ENCODE measurements at places on chromosomes 4 and X.

DNA sequence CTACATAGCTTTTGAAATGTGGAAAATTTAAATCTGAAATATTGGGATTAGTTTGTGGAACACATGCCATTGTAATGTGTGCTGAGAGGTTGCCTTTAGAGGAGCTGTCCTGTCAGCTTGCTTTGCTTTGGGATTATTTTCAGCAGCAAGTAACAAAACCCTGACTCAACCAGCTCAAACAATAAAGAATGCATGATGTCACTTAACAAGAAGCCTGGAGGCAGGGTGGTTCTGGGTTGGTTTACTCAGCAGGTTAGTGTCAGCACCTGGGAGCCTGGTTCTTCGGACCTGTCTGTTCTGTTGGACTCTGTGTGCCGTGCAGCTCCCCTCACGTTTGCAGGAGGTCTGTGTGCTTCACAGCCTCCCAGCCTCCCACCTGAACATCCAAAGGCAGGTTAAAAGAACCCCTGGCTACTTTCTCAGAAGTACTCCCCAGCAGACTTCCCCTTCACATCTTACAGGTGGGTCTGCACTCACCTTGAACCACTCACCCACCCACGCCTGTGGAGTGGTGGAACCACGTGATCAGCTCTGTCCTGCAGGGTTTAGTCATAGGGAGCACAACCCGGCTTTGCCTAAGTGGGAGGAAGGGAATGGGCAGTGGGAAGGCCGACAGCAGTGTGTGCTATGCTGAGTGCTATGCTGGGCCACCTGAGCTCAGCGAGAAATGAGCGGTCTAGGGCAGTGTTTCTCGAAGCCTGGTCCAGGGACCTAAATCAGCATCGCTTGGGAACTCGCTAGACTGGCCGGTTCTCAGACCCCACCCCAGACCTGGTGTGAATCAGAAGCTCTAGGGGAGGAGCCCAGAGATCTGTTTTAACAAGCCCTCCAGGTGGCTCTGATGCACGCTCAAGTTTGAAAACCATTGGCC, 20.4 kb downstream of the TMEM131L start:
- DNase-seq = no peak

GRCh38 chr4:80790152-80790551, 240.4 kb upstream of the BMP3 start:
- DNase-seq = no peak

DNA sequence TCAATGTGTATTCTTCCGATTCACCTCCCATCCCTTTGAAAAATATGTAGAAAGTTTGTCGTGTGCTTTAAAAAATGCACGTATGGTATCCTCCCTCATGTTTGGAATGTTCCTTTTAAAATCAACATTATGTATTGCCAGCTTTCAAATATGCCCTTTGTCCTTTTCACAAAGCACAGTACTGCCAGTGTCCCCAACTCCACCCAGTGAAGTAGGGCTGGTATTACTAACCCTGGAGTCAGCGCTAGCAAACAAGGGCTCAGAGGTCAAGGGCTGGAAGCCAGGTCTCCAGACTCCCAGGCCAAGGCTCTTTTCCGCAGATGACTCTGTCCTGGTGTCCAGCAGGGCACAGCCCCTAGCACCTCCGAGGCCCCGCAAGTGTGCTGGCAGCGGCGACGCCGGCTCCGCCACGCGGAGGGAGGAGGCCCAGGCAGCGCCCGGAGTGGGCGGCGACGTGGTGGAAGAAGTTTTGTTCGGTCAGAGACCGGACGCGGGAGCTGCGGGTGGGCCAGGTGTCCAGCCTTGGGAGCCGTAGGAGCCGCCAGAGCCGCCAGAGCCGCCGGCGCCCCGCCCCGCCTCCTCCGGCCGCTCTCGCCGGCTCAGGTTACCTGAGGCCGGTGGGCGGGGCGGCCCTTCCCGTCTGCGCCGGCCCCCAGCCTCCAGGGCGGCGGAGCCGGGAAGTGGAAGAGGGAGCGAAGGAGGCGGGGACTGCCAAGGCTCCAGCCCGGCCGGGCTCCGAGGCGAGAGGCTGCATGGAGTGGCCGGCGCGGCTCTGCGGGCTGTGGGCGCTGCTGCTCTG, at the start of gene IL13RA1:
IL13RA1 (plus strand) TSS at position 720 of the 799 bp plus-strand sequence; CDS start at position 753, 33 bp downstream.
- no peak for DNase-seq

DNA sequence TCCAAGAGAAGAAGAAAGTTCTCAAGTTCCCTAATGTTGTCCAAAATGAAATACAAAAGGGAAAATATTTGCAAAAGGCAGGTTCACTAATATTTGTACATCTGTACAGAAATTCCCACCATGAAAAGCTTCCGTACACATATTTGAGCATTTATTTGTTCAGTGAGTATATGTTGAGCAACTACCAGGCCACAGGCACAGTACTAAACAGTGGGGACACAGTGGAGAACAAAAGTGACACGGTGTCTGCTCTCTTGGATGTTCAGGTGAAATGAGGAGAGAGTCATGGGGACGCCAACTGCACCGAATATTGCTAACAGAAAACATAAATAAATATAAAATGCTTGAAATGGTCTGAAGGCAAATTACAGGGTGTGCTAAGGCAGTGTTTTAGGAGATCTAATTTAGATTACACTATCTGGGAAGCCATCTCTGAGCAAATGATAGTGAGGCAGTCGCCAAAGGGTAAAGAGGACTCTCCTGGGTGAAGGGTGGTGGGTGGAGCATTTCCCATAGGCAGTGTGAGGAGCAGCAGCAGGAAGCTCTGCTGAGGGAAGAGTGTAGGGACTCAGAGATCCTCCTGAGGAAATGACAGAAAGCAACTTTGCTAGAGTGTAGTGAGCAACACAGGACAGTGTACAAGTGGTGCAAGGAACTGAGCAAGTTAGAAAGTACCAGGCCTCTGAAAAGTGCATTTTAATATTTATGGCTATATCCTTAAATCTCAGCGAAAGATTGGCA, 375.2 kb downstream of the GALNTL6 start:
- DNase-seq = no peak

- no peak for DNase-seq
These were observed 19.9 kb downstream of the CLDN2 start for GRCh38 chrX:106940068-106940467.

- DNase-seq = no peak
These were observed 201.0 kb downstream of the PAPSS1 start for GRCh38 chr4:107519053-107519452.

DNA sequence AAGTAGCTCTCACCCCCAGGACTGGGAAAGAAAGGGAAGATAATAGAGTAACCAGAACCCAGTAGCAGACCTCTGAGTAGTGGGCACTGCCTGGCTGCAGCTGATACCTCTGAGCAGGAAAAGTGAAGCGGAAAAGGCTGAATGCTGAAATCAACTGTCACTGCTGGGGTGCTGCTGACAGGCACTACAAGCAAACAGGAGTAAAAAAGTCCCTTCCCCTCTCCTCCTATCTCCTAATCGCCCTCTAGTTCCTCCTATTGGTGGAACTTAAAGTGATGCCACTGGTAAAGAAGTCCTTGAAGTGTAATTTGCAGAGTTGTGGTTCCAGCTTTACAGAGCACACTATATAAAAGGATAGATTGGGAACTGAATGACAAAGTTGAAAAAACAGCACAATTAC, 32.8 kb upstream of the GLRB start:
- no peak for DNase-seq

- DNase-seq = no peak
These were observed 148.8 kb downstream of the CCNG2 start for GRCh38 chr4:77305766-77306165.

- DNase-seq = no peak
These were observed 285.1 kb downstream of the FRMPD4 start for GRCh38 chrX:12423346-12423745.

GRCh38 chrX:70908541-70908940, at the start of gene TEX11:
Gene TEX11 (minus strand): TSS chrX:70908711. CDS start chrX:70907789, 922 bp downstream.
- no peak for DNase-seq

DNA sequence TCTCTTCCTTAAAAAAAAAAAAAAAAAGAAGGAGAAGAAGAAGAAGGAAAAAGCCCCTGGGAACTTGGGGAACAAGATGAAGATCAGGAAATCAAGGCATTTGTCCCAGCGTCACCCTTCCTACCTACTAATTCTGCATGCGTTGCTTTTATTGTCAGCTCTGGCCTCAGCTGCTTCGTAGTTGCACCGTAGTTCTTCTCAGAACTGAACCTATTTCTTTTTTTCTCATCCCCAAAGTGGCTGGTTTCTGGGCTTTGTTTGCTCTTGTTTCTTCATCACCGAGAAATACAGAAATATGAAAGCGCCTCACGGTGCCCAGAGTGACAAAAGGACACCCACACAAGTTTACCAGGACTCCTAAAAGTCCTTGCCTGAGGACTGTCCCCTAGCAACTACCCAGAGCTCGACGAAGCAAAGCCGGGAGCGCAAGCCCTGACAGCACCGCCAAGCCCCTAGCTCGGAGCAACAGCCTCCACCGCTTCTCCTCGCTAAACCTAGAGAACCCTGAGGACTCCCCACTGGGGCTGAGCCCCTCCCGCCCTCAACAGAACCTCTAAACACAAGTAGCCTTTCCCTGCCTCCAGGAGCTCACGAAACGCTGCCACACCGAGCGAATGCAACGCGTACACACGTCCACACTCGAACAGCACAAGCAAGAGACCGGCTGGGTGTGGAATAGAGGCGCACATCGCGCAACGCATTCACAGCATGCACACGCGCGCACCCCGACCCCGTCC, 710 bp downstream of the PRKG2 start:
- no peak for DNase-seq

DNA sequence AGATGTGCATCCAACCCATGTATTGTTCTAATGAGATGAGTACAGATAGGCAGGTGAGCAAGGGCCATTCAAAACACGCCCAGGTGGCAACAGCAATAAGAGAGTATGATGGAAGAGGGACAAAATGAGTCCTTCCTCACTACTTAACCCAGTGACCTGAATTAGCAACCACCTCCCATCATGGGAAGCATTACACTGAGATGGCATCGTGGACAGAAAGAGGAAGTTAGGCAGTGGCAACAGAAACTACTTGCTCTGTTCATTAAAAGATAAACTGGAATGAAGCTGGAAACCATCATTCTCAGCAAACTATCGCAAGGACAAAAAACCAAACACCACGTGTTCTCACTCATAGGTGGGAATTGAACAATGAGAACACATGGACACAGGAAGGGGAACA, 17.2 kb downstream of the RXFP1 start:
- no peak for DNase-seq

DNA sequence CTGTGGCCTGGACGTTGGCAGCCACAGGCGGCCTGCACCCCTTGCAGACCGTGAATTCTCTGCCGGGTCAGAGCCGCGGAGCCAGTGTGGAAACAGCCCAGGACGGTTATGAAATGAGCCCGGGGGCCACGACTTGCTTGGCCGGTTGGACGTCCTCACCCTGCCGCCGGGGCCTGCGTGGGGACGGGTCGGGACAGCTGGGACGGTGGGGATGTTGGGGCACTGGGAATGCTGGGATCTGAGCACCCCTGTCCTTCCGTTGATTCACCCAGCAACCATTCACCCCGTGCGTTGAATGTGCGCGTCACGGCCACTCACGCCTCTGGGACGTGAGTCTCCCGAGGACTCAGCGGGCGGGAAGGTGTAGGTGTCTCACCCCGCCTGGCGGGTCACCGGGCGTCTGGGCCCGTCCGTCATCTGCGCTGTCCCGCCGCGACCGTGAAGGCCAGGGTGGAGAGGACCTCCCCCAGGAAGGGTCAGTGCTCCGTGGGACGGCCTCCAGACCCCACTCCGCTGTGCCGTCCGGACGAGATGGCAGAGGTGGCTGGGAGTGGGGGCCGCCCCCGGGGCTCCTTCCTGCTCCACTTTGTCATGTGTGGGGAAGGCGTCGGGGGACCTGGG, 4.5 kb upstream of the PLCXD1 start:
- no peak for DNase-seq

- DNase-seq = no peak
These were observed 504.9 kb downstream of the C4orf33 start for GRCh38 chr4:129600898-129601297.

GRCh38 chrX:76520273-76521054, 93.0 kb downstream of the MAGEE1 start:
- DNase-seq = no peak

DNA sequence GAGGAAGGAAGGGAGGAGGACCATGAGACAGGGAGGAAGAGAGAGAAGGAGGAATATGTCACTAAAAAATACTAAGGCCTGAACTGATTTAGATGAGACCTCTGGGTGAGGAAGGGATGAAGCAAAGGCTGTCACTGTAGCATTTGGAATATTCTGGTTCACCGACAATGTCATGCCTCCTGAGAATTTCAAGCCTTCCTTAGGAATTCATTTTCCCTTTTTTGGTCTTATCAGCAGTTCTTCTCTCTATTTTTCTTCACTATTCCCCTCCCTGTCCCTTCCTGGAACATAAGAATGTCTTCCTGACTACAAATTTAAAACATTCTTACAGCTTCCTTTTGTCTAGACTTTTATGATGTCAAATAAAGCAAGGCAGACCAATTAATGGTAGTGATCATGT, 527.8 kb downstream of the INPP4B start:
- no peak for DNase-seq

DNA sequence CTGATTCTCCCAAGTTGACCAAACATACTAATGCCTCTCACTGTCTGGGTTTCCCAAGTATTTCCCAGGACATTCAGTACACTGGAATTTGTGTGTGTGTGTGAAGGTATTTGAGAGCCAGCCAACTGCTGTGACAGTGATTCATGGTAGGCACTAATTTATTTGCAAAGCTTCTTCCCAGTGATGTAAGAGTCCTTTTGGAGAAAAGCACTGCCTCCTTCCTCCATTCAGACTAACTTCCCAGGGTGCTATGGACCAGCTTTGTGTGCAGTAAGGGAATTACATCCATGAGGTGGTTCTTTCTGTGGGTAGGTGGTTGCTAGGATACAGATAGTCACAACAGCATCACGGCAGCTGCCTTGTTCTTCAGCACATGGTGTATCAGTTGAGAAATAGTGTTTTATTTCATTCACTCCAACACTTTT, 8.7 kb downstream of the EGF start:
- DNase-seq = no peak

DNA sequence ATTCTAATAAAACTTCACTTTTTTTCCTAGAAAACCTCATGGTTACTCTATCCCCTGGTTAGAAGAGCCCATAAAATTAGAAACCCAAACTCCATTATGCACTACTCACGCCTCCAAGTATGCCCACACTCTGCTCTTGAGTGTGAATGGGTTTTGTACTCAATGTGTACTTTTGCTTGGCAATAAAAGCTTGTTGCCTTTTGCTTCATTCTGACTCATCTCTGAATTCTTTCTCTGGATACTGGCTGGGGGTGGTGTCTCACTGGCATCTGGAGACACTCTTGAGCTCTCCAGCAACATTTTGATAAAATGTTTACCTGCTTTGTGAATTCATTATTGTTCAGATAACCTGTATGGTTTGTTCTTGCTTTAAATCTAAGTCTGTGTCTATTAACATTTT, 963.3 kb downstream of the TRAM1L1 start:
- DNase-seq = no peak

DNA sequence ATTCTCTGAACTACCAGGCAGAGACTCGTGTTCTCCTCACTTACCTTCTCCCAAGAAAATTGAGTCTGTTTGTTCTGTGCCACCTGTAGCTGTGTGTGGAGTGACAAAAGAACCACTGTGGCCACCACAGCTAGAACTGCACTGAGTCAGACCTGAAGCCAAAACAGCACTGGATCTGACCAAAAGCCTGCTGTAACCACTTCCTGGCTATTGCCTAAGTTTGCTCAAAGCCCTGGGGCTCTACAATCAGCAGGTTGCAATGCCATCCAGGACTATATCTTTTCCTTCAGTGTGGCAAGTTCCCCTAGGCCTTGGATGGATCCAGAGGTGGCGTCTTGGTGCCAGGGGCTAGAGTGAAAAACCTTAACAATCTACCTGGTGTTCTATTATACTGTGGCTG, 449.1 kb downstream of the FAM133A start:
- no peak for DNase-seq

GRCh38 chr4:25535278-25535677, 120.4 kb upstream of the SLC34A2 start:
- DNase-seq = no peak

- no peak for DNase-seq
These were observed 132.8 kb upstream of the BMP3 start for GRCh38 chr4:80897537-80898303.

- no peak for DNase-seq
These were observed 206.7 kb upstream of the SLIT2 start for GRCh38 chr4:20044966-20045365.
